CD4-positive, alpha-beta memory T cell (primary cell): ENCODE measurements at places on chromosomes 11 and 22.

DNA sequence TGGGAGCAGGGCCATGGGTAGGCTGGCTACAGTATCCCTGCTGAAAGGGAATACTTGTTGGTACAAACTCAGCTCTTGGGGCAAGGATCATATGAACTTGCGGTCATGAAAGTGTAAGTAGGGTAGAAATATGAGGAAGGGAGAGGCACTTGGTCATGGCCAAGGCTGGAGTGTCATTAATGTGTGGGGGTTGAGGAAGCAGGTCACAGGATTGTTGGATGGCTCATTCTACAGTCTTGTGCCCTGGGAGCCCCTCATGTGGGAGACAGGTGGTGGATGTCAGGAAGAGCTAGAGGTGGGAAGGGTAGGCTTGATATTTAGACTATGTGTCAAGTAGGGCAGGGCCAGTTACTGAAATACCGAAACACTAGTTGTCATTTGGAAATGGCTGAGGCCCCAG lies 95.5 kb downstream of the RRM1 start:
- no peak for DNase-seq

- no peak for DNase-seq
Observed at GRCh38 chr11:83542861-83543260, 256.7 kb upstream of the CCDC90B start.

DNA sequence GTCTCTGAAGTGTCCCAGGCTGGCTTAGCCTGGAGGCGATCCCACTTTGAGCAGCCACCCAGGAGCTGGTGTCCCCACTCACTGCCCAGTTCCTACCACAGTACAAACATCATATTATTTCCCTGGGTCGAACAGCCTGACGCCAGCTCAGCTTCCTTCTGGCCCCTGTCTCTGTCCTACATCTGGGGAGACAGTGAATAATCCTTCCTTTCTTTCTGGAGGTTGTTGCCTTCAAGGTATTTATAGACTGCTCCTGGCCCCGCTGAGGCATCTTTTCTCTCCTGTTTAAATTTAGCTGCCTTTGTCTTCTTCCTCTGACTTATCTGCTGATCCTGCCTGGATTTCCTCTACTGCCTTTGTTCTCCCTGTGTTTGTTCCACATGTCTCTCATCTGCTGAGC lies 56.8 kb upstream of the LRRC55 start:
- no peak for DNase-seq

- no peak for DNase-seq
Observed at GRCh38 chr22:24178502-24179440, 2.5 kb upstream of the SUSD2 start.
